Cerebellum (tissue), 4 donors: ENCODE measurements at places on chromosomes 5 and 9.

- DNase-seq, result no peak
These were observed 310.8 kb upstream of the DMRT1 start for GRCh38 chr9:530681-531080.

DNA sequence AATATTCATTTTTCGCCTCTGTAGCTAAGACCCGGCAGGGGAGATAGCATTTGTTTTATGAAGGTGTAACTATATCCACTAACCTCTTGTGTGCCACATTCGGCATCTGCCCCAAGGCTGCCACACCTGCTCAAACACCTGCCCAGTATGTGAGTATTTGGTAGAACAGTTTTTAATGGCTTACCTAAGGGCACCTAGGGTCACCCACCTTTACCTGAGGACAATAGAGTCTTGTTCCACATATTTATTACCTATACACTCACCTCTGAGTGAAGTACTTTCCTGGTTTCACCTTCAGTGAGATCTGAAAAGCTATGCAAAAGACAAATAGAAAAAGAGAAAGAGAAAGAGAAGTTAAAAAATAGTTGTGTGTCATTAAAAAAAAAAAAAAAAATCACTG lies 68.0 kb upstream of the PIP5K1B start:
- DNase-seq, result no peak

GRCh38 chr5:88542786-88543185 lies 274.1 kb upstream of the TMEM161B start:
- no peak for DNase-seq

- DNase-seq, result no peak
These were observed 44.7 kb downstream of the RNF130 start for GRCh38 chr5:180026734-180027458.

- DNase-seq, result no peak
These were observed 8.5 kb upstream of the EGFLAM start for GRCh38 chr5:38249812-38250211.
